Gastrocnemius medialis (tissue), 4 donors: ENCODE measurements at places on chromosomes 3 and 15. TPM values are rescaled to one million over a fixed set of nuclear protein-coding genes. Genes with fewer than 3 reads are reported as not detected.

CAV3 gene
- 15.7 TPM for total RNA-seq

ECE2 gene
- total RNA-seq: not detected

- no peak overlapping the region for H3K27ac ChIP-seq
- no peaks in the 10 kb centered on the region for H3K27me3 ChIP-seq
- no peak overlapping the region for H3K4me3 ChIP-seq
- H3K4me1 ChIP-seq: no peaks in the 10 kb centered on the region
These were observed 47.2 kb downstream of the CD86 start for GRCh38 chr3:122102191-122102935.

GRCh38 chr15:42735382-42736165 lies 1.4 kb downstream of the CDAN1 start:
- peaks cover 15% of the 10 kb centered on the region for H3K4me1 ChIP-seq
- H3K36me3 ChIP-seq: peaks cover 48% of the 10 kb centered on the region
- H3K27ac ChIP-seq: no peak overlapping the region
- no peaks in the 10 kb centered on the region for H3K27me3 ChIP-seq
- H3K4me3 ChIP-seq: peak overlapping the region; percentile 74
- DNase-seq: no peak

DNA sequence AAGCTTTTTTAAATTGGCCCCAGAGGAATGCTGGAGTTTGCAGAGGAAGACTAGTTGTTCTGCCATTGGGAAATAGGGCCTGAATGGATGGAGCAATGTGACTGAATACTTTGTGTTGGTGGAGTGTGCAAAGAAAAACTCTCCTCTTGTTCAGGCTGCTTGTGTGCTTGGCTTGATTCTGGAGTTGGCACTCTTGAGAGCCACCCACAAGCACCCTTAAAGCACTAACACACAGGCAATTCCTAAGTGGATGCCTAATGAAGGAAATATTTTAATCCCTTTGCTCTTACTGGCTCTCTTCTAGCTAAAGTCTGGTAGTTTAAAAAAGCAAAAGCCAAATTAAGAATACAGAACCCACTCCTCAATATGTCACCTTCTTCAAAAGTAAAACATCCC lies 304.4 kb upstream of the C2CD4B start:
- DNase-seq: no peak
- peaks cover 72% of the 10 kb centered on the region for H3K4me1 ChIP-seq
- peak overlapping the region; percentile 92 for H3K27ac ChIP-seq
- H3K4me3 ChIP-seq: no peak overlapping the region

GRCh38 chr3:144273601-144274000 lies 302.0 kb downstream of the DIPK2A start:
- DNase-seq: no peak
- H3K4me1 ChIP-seq: no peaks in the 10 kb centered on the region
- no peak overlapping the region for H3K4me3 ChIP-seq
- H3K27me3 ChIP-seq: no peaks in the 10 kb centered on the region
- no peak overlapping the region for H3K27ac ChIP-seq

DNA sequence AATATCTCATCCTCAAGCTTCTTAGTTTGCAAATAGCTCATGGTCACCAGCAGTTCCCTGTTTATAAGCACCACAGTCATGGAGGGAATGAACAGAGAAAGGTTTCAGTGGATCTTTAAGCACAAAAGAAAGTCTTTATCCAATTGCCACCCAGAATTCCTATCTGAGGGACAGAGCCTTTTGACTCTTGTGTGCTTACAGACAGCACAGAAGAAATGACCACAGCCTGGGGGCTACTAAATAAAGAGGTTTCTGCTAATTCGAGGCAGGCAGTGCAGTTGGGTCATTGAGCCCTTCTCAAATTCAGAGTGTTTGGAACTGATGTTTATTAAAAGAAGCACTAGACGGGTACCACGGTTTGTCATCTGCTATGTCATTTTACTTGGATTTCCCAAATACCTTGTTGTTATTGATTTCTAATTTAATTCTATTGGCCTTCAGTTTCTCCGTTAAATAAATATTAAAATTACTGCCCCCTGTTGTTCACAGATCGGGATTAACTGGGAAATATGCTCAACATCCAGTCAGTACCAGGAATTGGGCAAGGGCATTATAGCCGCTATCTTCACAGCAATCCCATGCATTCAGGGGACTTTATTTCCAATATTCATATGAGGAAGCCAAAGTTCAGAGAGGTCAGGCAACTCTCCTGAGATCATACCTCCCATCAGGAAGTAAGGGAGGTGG lies 3.6 kb downstream of the PRICKLE2 start:
- no peak overlapping the region for H3K4me3 ChIP-seq
- DNase-seq: no peak
- H3K4me1 ChIP-seq: peaks cover 50% of the 10 kb centered on the region
- H3K27ac ChIP-seq: peak overlapping the region; percentile 54
- H3K27me3 ChIP-seq: no peaks in the 10 kb centered on the region
- H3K36me3 ChIP-seq: no peaks in the 10 kb centered on the region

DNA sequence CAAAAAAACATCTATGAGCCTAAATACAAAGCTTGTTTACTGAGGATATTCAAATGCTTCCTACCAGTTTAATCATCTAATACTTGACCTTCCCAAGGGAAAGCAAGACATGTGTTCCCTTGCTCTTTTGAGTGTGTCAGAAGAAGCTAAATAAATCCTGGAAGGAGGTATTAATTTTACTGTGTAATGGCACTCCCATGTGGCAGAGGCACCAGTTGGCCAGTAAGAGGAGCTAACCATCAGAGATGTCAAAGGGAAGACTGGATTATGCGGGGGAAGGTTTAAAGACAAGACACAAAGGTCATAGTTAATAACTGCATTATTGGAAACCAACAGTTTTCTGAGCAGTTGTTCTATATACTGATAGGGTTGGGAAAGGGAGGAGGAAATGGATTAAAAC lies 125.1 kb downstream of the SUCLG2 start:
- no peak for DNase-seq
- peaks cover 20% of the 10 kb centered on the region for H3K4me1 ChIP-seq
- H3K36me3 ChIP-seq: no peaks in the 10 kb centered on the region
- H3K27ac ChIP-seq: no peak overlapping the region
- no peaks in the 10 kb centered on the region for H3K27me3 ChIP-seq

GRCh38 chr3:110955301-110955880 lies 116.2 kb upstream of the NECTIN3 start:
- no peak overlapping the region for H3K4me3 ChIP-seq
- DNase-seq: no peak
- no peak overlapping the region for H3K27ac ChIP-seq
- H3K4me1 ChIP-seq: no peaks in the 10 kb centered on the region

DNA sequence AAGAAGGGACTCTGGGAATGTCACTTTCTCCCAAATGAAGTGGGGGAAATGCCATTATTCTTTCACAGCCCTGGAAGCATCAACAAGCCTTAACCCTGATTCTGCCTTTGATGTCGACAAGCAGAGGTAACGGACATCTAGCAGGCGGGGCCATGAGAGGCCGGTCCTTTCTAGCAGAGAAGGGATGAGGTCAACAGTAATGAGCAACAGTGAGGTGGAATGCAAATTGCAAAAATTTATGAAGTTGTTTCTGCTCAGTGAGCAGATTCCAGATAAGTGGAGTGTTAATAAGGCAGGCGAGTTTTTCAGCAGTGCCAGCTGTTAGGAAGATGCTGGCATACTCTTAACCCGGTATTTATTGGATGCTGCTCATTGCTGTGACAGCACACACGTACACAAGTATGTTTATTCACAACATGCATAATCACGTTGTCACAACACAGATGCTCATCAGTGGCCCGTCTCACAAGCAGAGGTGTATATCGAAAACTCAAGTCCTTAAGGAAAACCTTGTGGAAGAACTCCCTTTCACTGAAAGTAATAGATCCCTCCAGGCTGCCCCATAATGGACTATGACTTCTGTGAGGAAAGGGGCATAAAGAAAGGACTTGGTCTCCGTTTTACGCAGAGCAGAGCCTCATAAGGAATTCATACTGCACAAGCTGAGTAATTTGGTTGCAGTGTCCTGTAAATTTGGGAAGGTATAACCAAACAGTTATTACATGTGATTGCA lies 329.0 kb downstream of the IGSF11 start:
- H3K27ac ChIP-seq: no peak overlapping the region
- no peak overlapping the region for H3K4me3 ChIP-seq
- H3K27me3 ChIP-seq: no peaks in the 10 kb centered on the region
- H3K4me1 ChIP-seq: no peaks in the 10 kb centered on the region
